ENCODE measurements at places on chromosomes 1 and 21. TPM values are rescaled to one million over a fixed set of nuclear protein-coding genes. Genes with fewer than 3 reads are reported as not detected.

GRCh38 chr1:157113106-157113505, 13.5 kb upstream of the ETV3L start:
- DNase-seq: no peak

- DNase-seq: no peak
Observed at GRCh38 chr1:230487773-230488428, 61.8 kb upstream of the PGBD5 start.

GRCh38 chr1:2853711-2854110, 52.2 kb upstream of the TTC34 start:
- peak; percentile 73 for DNase-seq

DNA sequence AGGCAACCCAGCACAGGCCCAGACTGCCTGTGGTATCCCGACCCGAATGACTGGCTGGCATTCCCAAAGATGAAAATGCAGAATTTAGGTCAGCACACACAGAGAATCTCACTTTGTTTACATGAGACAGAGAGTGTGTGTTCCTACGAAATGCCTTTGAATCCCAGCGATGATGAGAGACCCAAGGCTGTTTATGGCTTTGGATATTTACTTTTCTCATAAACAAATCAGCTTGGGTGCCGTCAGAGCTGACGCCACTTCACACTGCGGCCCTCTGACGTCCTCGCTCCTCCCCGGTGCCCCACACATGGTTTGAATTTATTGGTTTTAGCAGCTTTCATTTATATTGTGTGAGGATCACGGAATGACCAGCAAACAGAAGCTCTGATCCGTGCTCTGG, 18.7 kb downstream of the TRABD2B start:
- DNase-seq: no peak

GRCh38 chr1:54977533-54978297, 2.7 kb upstream of the TMEM61 start:
- DNase-seq: no peak

The TEDDM1 gene
- not detected for total RNA-seq
